ENCODE measurements at places on chromosomes 12 and 14. TPM values are rescaled to one million over a fixed set of nuclear protein-coding genes. Genes with fewer than 3 reads are reported as not detected.
A peak's percentile ranks its signal among the peaks of the same experiment; 100 is the strongest.

- H3K27ac ChIP-seq: no peak overlapping the region
- H3K36me3 ChIP-seq: no peaks in the 10 kb centered on the region
- H3K4me1 ChIP-seq: no peaks in the 10 kb centered on the region
- H3K4me3 ChIP-seq: no peak overlapping the region
Observed at GRCh38 chr12:78260976-78261375, 430.3 kb downstream of the NAV3 start.

GRCh38 chr14:56528927-56529326 lies 50.7 kb upstream of the TMEM260 start:
- H3K27ac ChIP-seq: no peak overlapping the region
- DNase-seq: no peak
- no peaks in the 10 kb centered on the region for H3K36me3 ChIP-seq
- H3K4me3 ChIP-seq: no peak overlapping the region

DNA sequence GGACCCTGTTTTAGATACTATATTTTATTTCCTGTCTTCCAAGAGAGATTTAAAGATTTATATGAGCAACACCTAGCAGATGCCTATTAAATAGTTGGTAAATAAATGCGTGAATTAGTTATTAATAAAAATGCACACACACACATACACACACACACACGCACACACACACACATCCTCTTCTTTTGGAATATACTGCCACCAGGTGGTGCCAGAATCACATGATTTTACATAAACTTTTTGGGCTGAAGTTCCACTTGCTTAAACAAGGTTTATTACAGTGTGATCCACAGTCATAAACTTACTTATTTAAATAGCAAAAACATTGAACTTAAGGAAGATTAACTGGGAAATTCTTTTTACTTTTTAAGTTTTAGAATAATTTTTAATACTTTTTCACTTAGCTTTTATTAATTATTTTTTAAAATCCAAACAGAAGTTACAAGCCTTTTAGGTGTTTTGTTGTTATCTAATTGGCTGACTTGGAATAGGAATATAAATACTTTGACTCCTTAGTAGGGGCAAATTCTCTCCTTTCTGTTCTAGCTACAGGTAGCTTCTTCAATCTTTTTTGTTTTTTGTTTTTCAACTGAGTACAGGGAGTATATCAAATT lies 17.5 kb downstream of the RAD51B start:
- no peak for DNase-seq
- no peak overlapping the region for H3K4me3 ChIP-seq
- no peaks in the 10 kb centered on the region for H3K27me3 ChIP-seq
- H3K27ac ChIP-seq: no peak overlapping the region

DNA sequence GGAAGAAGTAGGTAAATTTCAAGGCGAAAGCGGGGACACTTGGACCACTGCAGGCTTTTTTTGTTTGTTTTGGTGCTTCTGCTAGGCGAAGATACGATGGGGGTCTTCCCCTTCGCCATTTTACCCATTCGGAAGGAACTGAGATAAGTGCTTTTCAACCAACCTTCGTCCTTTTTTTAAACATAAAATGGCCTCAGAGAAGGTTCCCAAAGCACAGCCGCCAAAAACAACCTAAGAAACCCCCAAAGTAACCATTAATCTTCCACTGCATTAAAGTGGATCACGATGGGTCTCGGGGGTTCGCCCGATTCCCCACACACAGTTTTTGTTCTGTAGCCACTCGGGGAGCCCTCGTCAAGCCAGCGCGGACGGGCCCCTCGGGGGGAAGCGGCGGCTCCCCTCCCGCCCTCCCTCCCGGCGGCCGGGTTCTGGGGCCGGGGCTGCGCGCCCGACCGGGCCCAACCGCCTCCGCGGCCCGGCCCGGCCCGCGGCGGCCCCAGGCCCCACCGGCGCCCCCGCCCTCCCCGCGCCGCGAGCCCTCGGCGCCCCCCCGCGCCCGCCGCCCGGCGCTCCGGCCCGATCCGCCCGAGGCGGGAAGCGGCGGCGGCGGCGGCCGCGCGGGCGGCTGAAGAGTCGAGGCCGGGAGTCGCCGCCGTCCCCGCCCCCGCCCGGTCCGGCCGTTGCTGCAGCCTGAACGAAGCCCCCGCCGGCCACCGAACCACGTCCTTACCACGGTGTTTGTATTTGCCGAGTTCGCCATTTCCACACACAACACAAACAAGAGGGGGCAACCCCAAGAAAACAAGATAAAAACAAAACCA lies 790 bp downstream of the GTF2A1 start:
- peak overlapping the region; percentile 100 for H3K27ac ChIP-seq
- H3K36me3 ChIP-seq: peaks cover 7% of the 10 kb centered on the region
- H3K4me1 ChIP-seq: peaks cover 39% of the 10 kb centered on the region
- H3K4me3 ChIP-seq: peak overlapping the region; percentile 97
- DNase-seq: no peak
- H3K27me3 ChIP-seq: no peaks in the 10 kb centered on the region

GRCh38 chr14:51400139-51400538 lies 160.1 kb downstream of the TMX1 start:
- peaks cover 46% of the 10 kb centered on the region for H3K4me1 ChIP-seq
- DNase-seq: no peak
- H3K4me3 ChIP-seq: no peak overlapping the region
- no peaks in the 10 kb centered on the region for H3K36me3 ChIP-seq
- H3K27ac ChIP-seq: peak overlapping the region; percentile 39
- no peaks in the 10 kb centered on the region for H3K27me3 ChIP-seq

DNA sequence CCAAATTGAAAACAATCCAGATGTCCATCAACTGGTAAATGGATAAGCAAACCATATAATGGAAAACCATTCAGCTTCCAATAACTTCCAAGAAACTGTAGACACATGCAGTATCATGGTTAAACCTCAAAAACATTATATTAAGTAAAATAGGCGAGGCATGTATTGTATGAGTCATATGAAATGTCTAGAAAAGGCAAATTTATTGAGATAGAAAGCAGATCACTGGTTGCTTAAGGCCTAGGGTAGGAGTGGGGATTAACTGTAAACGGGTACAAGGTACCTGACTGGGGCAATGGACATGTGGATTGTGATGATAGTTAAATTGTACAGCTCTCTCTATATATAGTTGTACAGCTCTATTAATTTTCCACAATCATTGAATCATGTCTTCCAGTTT lies 21.3 kb upstream of the PAPLN start:
- H3K27ac ChIP-seq: no peak overlapping the region
- H3K4me3 ChIP-seq: no peak overlapping the region
- H3K4me1 ChIP-seq: peaks cover 6% of the 10 kb centered on the region
- no peak for DNase-seq

GRCh38 chr14:22613736-22614239 lies 15.7 kb downstream of the ABHD4 start:
- H3K27me3 ChIP-seq: no peaks in the 10 kb centered on the region
- H3K4me3 ChIP-seq: no peak overlapping the region
- H3K36me3 ChIP-seq: peaks cover 22% of the 10 kb centered on the region
- DNase-seq: no peak

- no peaks in the 10 kb centered on the region for H3K4me1 ChIP-seq
- no peak for DNase-seq
- H3K27ac ChIP-seq: no peak overlapping the region
- H3K4me3 ChIP-seq: no peak overlapping the region
Observed at GRCh38 chr12:130520784-130521183, 183.1 kb downstream of the PIWIL1 start.

DNA sequence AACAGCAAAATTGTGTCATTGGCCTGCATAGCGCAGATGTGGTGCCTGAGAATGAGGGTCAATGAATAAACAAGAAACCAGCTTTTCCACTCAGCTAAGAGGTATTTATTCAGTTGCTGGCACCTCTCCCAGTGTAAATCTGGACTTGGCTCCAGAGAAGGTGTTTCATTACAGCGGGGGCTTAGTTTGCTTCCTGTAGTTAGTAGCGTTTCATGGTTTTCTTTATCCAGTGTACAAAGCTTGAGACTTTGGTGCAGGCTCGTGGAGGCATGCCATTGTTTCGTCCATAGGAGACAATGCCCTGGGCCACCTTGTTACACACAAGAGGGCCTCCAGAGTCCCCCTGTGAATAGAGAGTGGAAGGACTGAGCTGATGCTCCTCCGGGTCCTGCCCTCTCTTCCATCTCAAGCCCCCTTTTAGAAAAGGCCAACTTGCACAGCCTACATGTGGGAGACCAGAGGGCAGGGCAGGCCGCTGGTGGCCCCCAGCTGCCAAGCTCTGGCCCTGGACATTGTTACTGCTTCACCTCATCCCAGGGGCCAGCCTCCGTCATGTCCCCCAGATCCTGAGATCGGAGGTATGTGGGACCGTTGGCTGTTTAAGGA lies 3.0 kb downstream of the GZMB start:
- no peaks in the 10 kb centered on the region for H3K36me3 ChIP-seq
- no peak overlapping the region for H3K4me3 ChIP-seq
- DNase-seq: no peak
- H3K4me1 ChIP-seq: no peaks in the 10 kb centered on the region
- no peak overlapping the region for H3K27ac ChIP-seq
- H3K27me3 ChIP-seq: no peaks in the 10 kb centered on the region

- no peak overlapping the region for H3K27ac ChIP-seq
- H3K4me1 ChIP-seq: peaks cover 10% of the 10 kb centered on the region
- no peaks in the 10 kb centered on the region for H3K27me3 ChIP-seq
- no peak for DNase-seq
- no peak overlapping the region for H3K4me3 ChIP-seq
Observed at GRCh38 chr12:50354908-50355307, 41.5 kb downstream of the FAM186A start.

DNA sequence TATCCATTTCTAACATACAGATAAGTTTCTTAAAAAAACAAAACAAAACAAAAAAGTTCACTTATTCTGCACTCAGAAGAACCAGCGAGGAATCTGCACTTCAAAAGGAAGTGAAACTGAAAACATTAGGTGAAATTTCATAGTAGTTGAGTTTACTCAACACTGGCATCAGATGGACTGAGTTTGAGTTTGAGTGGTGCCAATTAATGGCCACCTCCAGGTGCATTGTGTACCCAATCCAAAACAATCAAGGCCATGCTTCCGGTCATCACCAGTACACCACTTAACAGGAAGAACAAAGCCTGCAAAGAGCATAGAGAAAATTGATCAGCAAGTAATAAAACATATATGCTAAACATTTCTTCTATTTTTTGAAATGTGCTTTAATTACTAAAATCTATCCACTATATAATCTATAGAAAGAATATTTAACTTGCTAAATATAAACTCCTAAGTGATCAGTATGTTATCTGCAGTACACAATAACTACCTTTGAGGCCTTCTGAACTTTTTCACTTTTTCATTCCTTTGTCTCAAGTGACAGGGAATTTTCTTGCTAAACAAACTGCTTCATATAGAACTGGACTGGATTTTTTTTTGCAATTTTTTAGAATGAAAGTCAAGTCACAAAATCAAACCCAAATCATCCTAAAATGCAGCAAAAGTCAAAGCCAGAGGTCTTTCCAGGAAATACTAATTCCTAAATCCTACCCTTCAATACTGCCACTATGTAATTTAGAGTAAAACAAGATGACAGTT lies 11.5 kb downstream of the SLC38A2 start:
- peaks cover 71% of the 10 kb centered on the region for H3K4me1 ChIP-seq
- H3K27me3 ChIP-seq: no peaks in the 10 kb centered on the region
- peak overlapping the region; percentile 27 for H3K27ac ChIP-seq
- H3K36me3 ChIP-seq: peaks cover 63% of the 10 kb centered on the region
- DNase-seq: no peak

GRCh38 chr12:31220633-31221550 lies 105.1 kb downstream of the SINHCAF start:
- no peak overlapping the region for H3K4me3 ChIP-seq
- no peak for DNase-seq
- peaks cover 3% of the 10 kb centered on the region for H3K36me3 ChIP-seq
- no peak overlapping the region for H3K27ac ChIP-seq
- peaks cover 43% of the 10 kb centered on the region for H3K27me3 ChIP-seq

DNA sequence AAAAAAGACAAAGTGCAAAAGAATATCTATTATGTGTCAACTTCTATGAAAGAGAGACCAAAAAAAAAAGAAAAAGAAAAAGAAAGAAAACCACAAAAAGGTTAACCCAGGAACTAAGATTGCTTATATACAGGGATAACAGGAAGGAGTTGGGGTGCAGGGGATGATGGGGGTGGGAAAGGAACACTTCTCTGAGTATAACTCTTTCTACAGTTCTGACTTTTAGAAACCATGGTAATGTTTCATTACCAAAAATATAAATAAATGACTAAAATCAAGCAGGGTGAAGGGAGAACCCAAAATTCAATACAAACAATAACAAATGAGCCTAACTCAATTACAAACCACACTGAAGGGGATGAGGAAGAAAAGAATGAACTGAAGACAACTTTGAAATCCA lies 9.1 kb downstream of the IFNG-AS1 start:
- H3K4me3 ChIP-seq: no peak overlapping the region
- H3K27me3 ChIP-seq: no peaks in the 10 kb centered on the region
- H3K36me3 ChIP-seq: no peaks in the 10 kb centered on the region
- DNase-seq: no peak
- H3K27ac ChIP-seq: no peak overlapping the region

DNA sequence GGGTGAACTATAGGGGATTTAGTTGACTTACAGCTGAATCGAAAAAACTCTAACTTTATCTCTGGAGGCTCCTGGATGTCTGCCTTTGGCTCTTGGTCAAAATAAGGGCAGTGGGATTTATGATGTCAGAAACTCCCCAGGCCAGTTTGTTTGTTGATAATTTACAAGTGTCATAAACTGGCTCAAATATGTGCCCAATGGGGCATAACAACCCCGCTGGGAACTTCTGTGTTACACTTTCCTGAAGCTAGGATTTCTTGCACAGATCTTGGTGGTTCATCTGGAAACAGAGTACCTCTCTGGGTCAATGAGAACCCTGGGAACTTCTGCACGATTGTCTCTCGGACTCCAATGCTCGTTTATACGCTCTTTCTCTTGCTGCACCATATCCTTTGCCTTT lies 58.7 kb upstream of the MUCL1 start:
- no peaks in the 10 kb centered on the region for H3K36me3 ChIP-seq
- H3K4me1 ChIP-seq: no peaks in the 10 kb centered on the region
- no peak for DNase-seq
- H3K4me3 ChIP-seq: no peak overlapping the region

DNA sequence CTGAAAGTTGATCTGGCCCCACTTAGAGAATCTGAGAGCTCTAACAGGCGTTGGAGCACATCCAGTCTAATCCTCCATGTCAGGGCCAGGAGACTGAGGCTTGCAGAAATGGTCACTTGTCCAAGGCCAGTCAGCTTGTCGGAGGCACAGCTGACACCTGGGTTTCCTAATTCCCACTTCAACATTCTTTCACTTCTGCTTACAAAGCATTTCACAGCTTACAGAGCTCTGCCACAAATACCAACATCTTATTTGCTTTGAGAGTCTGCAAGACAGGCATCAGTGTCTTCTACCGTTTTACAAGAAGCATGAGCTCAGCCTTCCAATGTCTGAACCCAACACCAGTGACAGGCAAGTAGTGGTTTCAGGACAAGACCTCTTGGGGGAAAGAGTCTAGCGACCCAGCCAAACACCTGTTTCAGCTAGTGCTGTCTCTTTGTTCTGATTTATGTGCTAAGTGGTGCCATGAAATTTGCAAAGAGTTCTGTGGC lies 31.8 kb downstream of the ISCA2 start:
- H3K27ac ChIP-seq: peak overlapping the region; percentile 51
- peaks cover 20% of the 10 kb centered on the region for H3K4me1 ChIP-seq
- no peaks in the 10 kb centered on the region for H3K27me3 ChIP-seq

SAV1 gene
- total RNA-seq: 28.2 TPM

ZFHX2 gene
- total RNA-seq: 5.9 TPM

IGF1 gene
- total RNA-seq: 0.64 TPM

PIWIL1 gene
- not detected for total RNA-seq

TESPA1 gene
- total RNA-seq: not detected

GALNT6 gene
- 0.90 TPM for total RNA-seq
